ENCODE measurements at places on chromosomes 2 and 18. TPM values are rescaled to one million over a fixed set of nuclear protein-coding genes. Genes with fewer than 3 reads are reported as not detected.

GRCh38 chr2:58378152-58378551, 137.0 kb upstream of the FANCL start:
- no peak for DNase-seq

DNA sequence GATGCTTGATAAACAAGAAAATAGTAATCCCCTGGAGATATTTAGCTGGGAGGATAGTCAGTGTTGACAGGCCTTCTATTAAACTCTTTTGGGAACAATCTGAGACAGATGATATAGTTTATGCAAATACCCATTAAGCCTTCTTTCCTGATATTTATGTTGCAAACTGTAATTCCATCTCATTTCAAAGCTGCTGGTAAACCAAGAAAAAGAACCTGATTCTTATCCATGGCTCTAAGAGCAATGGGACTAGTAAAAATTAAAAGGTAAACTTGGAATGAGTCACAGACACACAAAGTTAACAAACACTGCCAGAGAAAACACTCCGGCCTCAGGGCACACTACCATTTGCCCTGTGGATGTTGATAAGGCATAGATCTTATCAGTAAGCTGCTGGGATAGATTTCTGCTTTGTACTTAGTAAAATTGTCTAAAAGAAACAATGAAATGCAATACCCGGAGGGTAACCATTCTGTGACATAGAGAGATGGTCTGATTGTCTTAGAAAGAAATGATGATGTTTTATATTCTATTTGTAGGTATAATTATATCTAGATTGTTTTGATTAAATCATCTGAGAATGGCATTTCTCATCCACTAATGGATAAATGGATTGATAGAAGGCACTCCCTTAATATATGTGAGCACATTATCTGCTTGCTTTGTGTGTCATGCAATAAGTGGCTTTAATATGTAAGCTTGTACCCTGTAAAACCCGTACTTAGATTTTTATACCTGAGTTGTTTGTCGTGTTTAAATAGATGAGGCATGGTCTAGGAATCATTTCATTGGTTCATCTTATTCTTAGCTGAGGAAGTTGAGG, 13.2 kb downstream of the GALR1 start:
- DNase-seq, result no peak

- DNase-seq, result no peak
These were observed 16.2 kb upstream of the CLASP1 start for GRCh38 chr2:121665504-121665903.

GRCh38 chr2:133591164-133591563, 22.9 kb upstream of the NCKAP5 start:
- DNase-seq, result no peak

DNA sequence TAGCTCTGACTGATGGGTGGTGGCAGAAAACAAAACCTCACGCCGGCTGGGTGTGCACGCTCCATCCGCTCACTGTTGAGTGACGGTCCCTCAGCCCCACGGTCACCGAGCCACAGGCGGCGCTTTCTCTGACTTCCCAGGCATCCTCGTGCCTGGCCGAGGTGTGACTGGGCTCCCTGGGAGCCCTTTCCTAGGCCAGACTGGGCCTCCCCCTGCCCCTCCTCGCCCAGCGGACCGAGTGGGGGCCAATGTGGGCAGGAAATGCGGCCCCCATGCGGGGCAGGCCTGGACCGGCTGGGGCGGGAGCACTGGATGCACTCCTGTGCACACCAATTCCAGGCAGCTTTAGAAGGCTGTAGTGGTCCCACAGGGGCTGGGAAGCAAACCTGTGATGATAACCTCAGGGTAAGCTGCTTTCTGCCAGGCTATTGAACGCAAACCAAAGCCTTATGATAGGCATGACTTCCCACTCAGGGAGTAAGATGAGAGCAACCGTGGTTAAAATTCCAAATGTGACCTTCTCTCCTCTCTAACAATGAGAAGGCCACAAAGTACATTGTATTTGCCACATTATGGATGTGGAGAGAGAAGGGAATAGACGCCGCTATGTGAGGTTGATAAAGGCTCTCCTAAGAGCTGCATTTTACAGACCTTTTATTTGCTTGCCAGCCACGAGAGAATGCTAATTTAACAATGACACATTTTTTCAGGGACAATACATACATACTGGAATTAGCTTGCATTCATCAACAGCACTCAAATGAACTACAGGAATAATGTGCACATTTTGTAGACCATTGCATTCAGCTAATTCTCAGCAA, 83.9 kb upstream of the PGAP1 start:
- DNase-seq, result no peak

GRCh38 chr18:79543861-79544385, 135.7 kb upstream of the CTDP1 start:
- no peak for DNase-seq

- no peak for DNase-seq
These were observed 48.9 kb upstream of the NABP1 start for GRCh38 chr2:191629001-191629453.

DNA sequence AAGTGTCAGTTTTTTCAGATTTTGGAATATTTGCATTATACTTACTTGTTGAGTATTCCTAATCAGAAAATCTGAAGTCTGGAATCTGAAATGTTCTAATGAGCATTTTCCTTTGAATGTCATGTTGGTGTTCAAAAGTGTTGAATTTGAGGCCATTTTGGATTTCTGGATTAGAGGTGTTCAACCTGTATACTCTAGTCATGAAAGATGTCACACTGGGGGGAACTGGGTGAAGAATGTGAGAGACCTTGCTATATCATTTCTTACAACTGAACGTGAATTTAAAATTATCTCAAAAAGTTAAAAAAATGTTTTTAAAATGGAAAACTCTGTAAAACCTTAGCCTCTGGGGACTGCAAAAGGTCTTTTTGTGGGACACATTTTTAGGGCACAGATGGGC, 384.5 kb downstream of the NBAS start:
- DNase-seq, result no peak

DNA sequence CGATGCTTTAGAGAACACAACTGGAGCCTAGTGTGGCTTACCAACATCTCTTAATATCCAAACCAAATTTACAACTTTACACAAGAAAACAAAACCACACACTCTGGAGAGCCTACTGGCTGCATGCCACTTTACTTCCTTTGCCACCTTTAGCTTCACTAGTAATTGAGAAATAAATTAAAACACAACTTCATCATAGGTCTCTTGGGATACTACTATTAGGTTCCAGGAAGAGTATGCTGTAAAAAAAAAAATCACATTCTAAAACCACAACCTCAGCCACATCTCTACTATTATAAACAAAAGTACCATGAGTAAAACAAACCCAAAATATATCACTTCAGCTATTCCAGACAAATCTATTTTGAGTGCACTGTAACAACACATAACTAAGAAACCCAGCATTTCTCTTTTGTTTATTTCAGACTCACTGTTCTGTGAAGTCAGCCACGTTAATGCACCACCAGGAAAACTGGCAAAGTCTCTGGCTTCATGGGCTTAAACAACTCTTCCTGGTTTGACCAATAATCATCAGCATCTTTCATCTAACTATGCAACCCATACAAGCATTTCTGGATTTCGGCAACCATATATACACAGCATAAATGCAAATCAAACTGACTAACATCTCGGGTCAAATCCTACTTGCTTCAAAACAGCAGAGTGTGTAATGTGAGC, 59.1 kb downstream of the REV1 start:
- DNase-seq, result no peak

DNA sequence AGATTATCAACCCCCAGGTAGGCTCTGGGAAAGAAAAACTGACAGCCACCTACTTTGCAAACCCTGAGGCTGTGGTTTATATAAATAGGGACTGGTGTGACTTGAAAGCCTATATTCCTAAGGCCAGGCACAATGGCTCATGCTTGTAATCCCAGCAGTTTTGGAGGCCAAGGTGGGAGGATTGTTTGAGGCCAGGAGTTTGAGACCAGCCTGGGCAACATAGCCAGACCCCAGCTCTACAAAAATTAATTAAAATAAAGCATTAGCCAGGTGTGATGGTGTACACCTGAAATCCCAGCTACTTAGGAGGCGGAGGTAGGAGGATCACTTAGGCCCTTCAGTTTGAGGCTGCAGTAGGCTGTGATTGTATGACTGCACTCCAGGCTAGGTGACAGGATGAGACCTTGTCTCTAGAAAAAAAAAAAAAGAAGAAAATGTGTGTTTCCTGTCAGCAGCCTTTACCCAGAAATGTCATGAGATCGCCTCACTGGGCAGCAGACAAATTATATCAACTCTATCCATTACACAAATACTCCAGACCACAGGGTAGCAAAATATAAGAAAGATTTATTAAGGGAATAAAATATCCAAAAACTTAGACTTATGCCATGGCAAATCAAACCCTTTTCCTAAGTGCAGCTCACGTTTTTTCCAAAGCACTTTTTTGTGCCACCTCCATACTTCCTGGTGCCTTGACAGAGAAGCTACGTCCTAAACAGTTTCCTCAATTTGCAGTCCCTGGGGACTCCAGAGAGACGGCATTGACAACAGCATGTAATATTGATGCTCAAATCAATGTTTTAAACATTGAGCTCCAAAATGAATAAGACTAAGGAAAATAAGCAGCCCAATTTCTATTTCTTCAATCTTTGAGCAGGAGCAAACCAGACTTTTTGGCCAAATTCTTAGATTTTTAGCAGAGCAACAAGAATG, 190.8 kb upstream of the NDUFV2 start:
- DNase-seq, result no peak

GRCh38 chr18:55264108-55264507, 304.8 kb upstream of the CCDC68 start:
- no peak for DNase-seq

DNA sequence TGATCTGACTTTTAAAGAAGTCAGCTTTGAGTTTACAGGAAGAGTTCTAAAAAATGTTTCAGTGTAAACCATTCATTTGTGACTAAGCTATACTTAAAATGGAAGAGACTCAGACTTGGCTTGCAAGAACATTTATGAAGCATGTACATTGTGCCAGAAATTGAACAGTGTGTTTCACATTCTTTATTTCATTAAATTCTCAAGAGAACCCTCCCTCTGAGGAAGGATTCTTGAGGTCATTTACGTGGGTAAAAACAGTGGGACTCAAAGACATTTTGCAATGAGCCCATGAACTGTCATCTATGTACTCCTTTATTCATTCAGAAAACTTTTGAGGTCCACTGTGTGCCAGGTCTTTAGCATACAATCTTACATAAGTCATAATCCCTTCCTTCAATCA, 143.6 kb upstream of the ZNF521 start:
- DNase-seq, result no peak

GRCh38 chr2:184558713-184559464, 39.4 kb upstream of the ZNF804A start:
- no peak for DNase-seq

DNA sequence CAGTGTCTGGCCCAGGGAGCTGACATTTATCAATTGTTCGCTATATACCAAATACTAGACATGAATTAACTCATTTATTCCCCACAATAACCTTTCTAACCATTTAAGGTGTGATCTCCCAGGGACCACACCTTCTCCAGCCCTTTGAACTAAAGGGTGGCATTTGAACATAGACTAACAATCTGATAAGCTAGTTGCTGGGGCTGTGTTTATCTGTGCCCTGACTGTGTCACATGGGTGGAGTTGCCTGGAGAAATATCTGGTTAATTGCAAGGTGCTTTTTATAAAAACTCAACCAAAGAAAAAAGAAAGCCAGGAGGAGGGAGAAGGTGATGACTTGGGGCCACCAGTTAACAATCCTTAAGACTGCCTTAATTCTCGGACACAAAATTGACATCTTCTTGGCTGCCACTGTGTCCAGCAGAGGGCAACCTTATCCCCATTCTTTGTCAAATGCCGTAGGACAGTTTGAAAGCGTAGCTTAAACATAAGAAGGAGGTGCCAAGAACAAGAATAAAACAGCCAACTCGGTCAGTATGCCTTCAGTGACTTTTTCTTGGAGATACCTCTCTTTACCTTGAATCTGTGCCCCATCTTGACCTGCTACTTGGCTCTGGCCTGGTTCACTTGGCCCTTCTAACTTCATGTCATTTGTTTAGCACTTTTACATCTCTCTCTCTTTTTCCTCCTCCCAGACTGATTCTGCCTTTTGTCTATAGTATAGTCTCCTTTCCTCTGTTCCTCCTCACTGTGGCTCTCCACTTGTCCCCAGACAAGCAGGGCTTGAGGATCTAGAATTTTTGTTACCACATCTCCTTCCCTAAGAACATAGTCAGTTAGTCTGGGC, 183.4 kb downstream of the MYO3B start:
- no peak for DNase-seq

DNA sequence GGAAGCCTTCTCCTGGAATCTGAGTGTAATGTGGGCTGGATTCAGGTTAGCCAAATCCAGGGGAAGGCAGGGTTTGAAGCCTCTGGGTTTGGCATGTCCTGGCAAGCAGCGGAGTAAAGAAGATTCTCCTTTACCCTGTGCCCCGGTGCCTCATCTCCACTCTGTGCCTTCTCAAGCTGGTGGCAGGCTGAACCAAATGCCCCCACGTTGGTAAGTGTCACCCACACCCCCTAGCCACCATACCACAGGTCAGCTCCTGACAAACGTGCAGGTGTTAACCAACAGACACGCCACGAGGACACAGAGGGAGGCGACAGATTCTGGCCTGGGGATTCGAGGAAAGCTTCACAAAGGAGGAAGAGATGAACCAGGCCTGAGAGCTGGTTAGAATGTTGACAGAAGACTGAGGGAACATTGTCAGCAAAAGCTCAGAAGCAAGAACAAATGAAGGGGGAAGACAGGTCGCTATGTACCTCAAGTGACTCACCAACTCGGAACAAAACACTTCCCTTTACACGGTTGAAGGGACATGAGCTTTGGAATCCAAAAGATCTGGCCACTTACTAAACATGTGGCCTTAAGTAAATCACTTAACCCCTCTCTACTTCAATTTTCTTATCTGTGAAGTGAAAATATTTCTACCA, 85.2 kb upstream of the LCLAT1 start:
- no peak for DNase-seq

GRCh38 chr18:75231053-75231406, 20.4 kb downstream of the TSHZ1 start:
- DNase-seq, result no peak

- no peak for DNase-seq
These were observed 52.5 kb downstream of the IL1RL2 start for GRCh38 chr2:102239344-102239743.

TMEM178A gene
- total RNA-seq, result 4.2 TPM

KCNG3 gene
- total RNA-seq, result 17.8 TPM

MAP2 gene
- total RNA-seq, result 20.2 TPM

FEV gene
- not detected for total RNA-seq

ARHGEF33 gene
- 2.5 TPM for total RNA-seq

COBLL1 gene
- 152 TPM for total RNA-seq

SNTG2 gene
- 21.8 TPM for total RNA-seq

C18orf32 gene
- 38.5 TPM for total RNA-seq

CAPN14 gene
- total RNA-seq, result not detected

C2orf78 gene
- not detected for total RNA-seq

CAPN13 gene
- not detected for total RNA-seq

MBD1 gene
- total RNA-seq, result 93.0 TPM

REG3G gene
- total RNA-seq, result not detected

Data from tibial nerve (tissue), 4 donors.